ENCODE measurements at places on chromosomes 11 and 22.

- peak; percentile 5 for DNase-seq
These were observed 11.3 kb downstream of the OSBP2 start for GRCh38 chr22:30705710-30706651.

DNA sequence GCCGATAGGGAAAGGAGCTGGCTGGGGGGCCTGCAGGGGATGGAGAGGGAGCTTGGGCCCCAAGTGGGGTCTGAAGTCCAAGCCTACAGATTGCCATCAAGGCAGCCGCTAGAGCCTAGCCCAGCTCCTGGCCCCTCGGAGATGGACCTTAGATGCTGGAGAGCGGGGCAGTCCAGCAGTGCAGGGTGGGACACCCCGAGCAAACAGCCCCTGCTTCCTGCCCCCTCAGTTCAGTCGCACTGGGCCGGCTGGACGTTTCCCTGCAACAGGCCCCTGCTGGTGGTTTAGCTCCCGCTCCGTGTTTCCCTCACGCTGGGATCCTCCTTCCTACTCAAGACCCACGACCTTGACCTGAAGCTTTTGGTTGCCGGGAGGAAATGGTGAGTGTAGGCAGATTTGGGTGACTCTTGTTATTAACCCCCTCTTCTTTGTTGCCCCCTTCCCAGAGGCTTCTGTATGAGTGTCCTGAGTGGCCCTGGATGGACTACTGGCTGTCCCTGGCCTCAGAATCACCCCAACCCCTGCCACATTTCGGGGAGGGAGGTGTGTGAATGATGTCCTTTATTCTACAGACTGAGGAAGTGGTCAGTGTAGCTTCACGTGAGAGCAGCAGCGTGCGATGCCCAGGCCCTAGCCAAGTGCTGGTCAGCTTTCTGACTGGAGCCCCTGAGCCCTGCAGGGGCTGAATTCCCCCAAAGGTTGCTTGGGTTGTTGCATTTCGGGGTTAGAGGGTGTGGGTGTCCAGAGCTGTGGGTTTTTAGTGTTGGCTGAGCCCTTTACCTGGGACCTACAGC lies 2.7 kb downstream of the ST3GAL4 start:
- DNase-seq = no peak

- no peak for DNase-seq
These were observed 13.2 kb downstream of the IGLL1 start for GRCh38 chr22:23566705-23567475.

DNA sequence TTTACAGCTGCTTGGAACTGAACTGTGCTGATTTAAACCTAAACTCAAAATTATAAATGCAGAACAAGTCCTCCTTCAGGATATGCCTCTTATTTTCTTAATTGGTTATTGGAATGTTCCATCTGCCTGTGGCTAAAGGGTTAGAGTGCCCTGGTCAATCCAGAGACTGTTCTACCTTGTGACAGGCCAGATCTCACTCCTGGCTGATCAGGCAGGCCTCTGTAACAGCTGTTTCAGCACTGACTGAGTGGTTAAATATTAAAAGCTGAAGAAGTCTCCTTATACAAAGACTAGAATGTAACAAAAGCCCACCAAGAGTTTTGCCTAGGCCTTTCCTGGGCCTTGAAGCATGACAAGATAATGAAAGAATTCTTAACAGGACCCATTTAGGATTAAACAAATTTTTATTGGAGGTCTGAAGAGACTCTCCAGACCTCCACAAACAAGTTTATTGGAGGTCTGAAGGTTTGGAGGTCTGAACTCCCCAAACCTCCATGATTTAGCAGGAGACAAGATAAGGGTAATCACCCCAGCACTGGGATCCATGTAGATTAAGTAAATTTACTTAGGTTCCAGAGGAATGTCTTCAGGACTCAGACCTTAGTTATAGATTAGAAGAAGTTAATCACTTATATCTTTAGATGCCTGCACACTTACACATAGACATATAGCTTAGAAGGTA lies 35.8 kb downstream of the TMPRSS5 start:
- no peak for DNase-seq

- no peak for DNase-seq
These were observed 65.9 kb upstream of the HMGXB4 start for GRCh38 chr22:35191412-35191811.

GRCh38 chr11:18780329-18780728 lies 11.3 kb downstream of the PTPN5 start:
- no peak for DNase-seq

- peak; percentile 17 for DNase-seq
These were observed 1.4 kb upstream of the MUC2 start for GRCh38 chr11:1073261-1073724.

DNA sequence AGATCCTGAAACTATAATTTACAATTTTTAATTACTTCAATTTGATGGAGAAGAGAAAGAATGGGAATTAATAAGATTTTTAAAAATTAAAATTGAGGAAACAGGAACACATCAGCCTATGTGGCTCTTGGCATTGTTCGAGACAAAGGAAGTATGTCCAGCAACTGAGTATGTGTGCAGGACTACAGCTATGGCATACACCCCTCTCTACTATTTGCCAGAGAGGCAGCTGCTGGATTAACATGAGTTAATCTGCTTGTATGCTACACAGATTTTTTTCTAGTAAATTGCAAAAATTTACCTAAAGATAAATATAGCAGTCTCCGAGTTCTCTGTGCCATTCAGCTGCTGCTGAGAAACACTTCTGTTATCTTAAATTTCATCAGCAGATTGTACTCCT lies 70.6 kb downstream of the PHF21A start:
- DNase-seq = no peak

DNA sequence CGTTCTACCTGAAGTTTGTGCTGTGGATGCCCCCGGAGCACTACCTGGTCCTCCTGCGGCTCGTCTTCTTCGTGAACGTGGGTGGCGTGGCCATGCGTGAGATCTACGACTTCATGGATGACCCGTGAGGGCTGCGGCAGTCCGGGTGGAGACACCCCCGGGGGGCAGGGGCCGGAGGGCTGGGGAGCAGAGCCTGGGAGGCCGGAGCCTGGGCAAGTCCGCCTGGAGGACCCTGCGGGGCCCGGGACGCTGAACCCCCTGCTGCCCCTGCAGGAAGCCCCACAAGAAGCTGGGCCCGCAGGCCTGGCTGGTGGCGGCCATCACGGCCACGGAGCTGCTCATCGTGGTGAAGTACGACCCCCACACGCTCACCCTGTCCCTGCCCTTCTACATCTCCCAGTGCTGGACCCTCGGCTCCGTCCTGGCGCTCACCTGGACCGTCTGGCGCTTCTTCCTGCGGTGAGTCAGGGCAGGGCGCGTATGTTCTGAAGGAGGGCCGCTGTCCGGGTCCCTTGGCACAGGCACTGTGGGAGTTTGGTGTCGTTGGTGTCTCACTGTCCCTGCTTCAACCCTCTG lies 17.3 kb downstream of the RNH1 start:
- no peak for DNase-seq

- DNase-seq = no peak
These were observed 159.4 kb downstream of the MPPED1 start for GRCh38 chr22:43571181-43571580.

DNA sequence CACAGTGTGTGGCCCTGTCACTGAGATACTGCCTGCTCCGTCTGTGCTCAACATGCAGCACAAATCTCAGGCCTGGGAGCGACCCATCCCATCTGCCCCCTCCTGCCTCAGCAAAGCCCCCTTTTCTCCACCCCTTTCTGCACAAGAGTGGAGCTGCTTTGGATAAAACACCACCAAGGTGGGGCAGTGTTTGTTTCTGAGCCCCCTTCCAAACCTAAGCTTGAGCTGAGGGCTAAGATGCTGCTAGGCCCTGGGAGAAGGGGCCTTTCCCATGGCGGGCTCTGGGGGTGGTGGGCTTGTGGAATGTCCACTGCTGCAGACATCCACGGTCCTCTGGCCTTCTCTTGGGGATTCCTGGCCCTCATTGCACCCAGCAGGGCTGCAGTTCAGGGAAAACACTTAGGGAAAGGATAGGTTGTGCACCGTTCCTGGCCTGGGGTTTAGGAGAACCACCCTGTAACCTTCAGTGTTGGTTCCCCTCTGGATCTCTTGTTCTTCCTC lies 594.1 kb downstream of the TBC1D22A start:
- DNase-seq = no peak

- DNase-seq = peak; percentile 61
These were observed 9.6 kb downstream of the ADM start for GRCh38 chr11:10314199-10315072.

GRCh38 chr11:76801736-76802135 lies 18.6 kb downstream of the TSKU start:
- no peak for DNase-seq

DNA sequence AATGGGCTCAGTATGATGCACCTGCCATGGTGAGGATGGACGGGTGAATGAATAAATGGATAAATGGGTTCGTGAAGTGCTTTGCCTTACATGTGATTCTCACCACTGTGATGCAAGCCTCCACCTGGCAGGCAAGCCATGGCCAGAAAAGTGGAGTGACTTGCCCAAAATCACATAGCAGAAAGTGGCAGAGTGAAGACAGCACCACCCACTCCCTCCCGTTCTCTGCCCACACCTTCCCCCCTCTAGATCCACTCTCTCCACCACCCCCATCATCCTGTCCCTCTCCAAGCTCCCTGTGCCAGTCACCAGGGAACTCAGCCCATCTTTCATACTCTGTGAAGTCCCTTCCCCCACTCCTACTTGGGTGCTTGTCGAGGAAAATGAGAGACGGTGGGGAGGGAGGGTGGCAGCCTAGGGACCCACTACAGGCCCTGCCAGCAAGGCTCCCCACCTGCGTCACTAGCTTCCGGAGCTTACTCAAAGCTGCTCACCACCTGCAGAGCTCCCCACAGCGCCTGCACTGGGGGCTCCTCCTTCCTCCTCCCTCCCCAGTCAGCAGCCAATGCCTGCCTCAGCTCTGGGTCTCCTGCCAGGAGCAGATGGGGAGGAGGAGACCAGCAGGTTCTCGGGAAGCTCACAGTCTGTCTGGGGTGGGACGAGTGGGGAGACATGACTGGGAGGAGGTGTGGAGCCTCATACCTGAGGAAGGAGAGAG lies 82.3 kb downstream of the PDE2A start:
- no peak for DNase-seq

DNA sequence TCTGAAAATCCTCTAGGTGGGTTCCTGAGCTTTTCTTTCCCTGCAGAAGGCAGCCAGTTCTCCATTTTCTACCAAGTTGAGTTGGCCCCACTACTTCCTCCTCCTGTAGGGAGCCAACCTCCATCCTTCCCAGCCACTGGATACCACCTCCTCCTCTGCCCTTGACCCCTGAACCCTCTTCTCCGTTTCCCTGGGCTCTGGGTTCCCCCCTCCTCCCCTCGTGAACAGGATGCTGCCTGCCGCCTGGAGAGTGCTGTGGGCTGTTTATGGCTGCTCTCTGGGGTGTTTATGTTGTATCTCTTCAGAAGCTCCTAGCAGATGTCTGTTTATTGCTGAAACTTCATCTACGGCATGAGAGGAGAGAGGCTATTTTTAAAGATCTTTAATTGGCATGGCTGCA lies 8.6 kb downstream of the MICAL2 start:
- DNase-seq = no peak

DNA sequence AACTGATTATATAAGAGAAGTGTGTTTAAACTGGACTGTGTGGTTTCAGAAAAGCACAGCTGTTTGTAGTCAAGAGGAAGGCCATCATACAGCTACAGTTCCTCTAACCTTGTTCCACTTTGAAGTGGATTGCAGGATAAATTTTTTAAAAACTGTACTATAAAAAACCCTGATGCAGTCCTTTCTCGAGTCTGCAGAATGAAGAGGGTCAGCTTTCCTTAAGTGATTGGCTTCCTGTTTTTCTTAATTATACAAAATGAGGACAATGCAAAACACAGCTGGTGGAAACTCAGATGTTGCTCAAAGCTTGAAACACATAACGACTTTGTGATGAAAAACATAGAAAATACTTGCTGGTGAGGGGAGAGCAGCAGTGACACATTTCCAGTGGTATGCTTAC lies 1060.5 kb downstream of the DLG2 start:
- no peak for DNase-seq

GRCh38 chr22:30196141-30196879 lies 50.2 kb downstream of the LIF start:
- DNase-seq = peak; percentile 100

- DNase-seq = peak; percentile 44
These were observed 29.4 kb upstream of the SLN start for GRCh38 chr11:107741044-107741823.

GRCh38 chr11:111776398-111777093 lies 10.4 kb upstream of the PPP2R1B start:
- no peak for DNase-seq

DNA sequence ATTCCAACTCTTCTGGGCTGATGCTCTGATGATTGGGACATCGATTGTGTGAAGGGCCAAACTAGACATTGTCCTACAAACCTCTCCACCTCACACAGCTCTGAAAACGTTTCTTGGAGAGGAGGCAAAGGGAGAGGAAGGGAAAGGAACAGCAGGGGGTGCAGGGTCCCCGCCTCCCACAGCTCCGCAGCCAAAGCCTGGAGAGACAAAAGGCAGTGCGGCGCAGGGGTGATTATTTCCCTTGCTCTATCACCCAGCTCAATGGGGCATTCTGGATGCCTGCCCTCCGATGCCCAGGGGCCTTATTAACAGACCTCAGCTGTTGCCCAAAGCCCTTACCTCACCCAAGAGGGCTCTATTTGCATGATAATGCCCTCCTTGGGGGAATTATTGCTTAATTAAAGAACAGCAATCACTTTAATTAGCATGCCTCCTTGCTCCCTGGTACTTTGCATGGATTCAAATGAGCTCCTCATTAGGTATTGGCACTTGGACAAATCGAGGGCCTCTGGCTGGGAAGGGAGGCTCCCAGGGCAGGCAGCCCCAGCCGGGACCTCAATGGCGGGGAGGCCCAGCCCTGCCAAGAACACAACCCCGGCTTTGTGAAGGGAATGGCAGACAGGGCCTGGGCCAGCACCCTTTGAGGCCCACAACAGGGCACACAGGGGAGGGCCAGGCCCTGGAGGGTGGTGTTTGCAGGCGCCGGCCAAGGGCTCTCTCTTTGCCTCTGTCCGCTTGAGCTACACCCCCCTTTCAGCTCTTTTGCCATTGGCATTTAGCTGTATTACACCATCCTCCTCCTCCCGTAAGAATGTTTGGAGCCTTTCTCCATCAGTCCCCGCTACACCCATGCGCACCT lies 19.8 kb upstream of the CDON start:
- no peak for DNase-seq

- no peak for DNase-seq
These were observed 11.1 kb downstream of the C11orf91 start for GRCh38 chr11:33689501-33689900.

All from brain microvascular endothelial cell (primary cell).